H1 (cell line): ENCODE measurements at places on chromosomes 1 and 21.

GRCh38 chr1:115495625-115496024 is 146.1 kb upstream of the VANGL1 start:
- H3K27me3 ChIP-seq = no peaks in the 10 kb centered on the region
- H3K4me1 ChIP-seq = peaks cover 4% of the 10 kb centered on the region
- no peaks in the 10 kb centered on the region for H3K36me3 ChIP-seq
- peak; percentile 13 for DNase-seq

DNA sequence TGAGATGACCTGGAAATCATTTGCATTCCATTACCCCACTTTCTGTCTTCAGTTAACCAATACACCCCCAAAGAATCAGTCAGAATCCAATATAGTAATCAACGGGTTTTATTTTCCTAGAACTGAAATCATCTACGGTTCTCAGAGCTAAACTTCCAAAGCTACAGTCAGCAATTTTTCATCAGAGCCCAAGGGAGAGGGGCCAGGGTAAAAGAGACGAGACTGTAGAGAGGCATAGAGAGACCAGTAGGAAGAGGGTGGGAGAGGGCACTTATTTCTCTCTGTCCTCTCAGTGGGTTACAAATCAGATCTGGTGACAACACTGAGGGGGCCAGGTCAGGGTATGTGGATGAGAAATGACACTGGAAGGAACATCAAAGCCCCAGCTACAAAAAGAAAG is 1.1 kb upstream of the MRPL24 start:
- H3K27ac ChIP-seq = peak overlapping the region; percentile 36
- no peaks in the 10 kb centered on the region for H3K27me3 ChIP-seq

GRCh38 chr1:33151116-33151515 is 30.7 kb downstream of the TRIM62 start:
- no peak for DNase-seq
- H3K27ac ChIP-seq = no peak overlapping the region
- H3K4me1 ChIP-seq = peaks cover 17% of the 10 kb centered on the region
- no peaks in the 10 kb centered on the region for H3K36me3 ChIP-seq
- no peak overlapping the region for H3K4me3 ChIP-seq

DNA sequence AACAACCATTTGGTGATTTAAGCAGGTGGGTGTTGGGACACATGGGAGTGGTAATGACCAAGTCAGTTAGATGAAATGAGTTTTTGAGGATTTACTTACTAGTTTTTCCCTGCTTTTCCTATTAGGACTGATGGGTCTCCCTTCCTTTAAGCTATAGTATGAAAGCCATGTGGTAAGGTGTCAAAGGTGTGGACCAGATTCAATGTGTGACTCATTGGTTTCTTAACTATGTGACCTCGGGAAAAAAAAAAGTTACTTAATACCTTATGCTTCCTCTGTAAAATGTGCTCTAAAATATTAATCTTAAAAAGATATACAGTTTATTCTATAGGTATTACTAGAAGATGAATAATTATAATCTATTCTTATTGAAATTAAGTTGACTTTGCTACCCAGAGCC is 93.7 kb downstream of the DUSP10 start:
- no peaks in the 10 kb centered on the region for H3K27me3 ChIP-seq
- no peak overlapping the region for H3K4me3 ChIP-seq
- DNase-seq = no peak
- peaks cover 7% of the 10 kb centered on the region for H3K4me1 ChIP-seq
- H3K27ac ChIP-seq = no peak overlapping the region

- no peak overlapping the region for H3K27ac ChIP-seq
- no peak overlapping the region for H3K4me3 ChIP-seq
- no peak for DNase-seq
- H3K36me3 ChIP-seq = no peaks in the 10 kb centered on the region
- H3K4me1 ChIP-seq = no peaks in the 10 kb centered on the region
These were observed 199.3 kb upstream of the CTTNBP2NL start for GRCh38 chr1:112196731-112197130.
